Right atrium auricular region (tissue), 2 donors: ENCODE measurements at places on chromosomes 5 and 9.

GRCh38 chr5:995318-995717, 13.3 kb upstream of the NKD2 start:
- peak; percentile 55 for DNase-seq

GRCh38 chr9:72977670-72978069, 24.8 kb upstream of the ALDH1A1 start:
- no peak for DNase-seq

- DNase-seq, result no peak
Observed at GRCh38 chr5:168227973-168228615, 63.4 kb upstream of the WWC1 start.

- no peak for DNase-seq
Observed at GRCh38 chr5:103041071-103041676, 78.8 kb downstream of the GIN1 start.

DNA sequence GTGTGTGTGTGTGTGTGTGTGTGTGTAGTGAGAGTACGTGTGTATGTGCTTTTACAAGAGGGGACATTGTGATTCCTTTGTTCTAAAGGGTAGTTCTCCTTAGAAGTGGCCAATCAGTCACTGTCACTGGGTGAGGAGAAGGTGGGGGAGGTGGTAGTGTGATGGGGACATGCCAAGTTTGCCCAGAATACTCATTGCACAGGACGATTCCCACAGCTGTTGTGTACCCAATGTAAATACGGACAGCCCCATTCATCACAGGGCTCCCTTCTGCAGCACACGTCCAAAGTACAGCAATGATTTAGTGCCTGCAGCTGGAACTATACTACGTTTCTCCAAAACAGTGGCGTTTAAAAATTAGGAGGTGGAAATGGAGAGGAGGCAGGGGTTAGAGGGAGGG, 287.8 kb downstream of the TLR4 start:
- DNase-seq, result no peak

- DNase-seq, result no peak
Observed at GRCh38 chr9:8133606-8134005, 334.0 kb upstream of the DMAC1 start.

DNA sequence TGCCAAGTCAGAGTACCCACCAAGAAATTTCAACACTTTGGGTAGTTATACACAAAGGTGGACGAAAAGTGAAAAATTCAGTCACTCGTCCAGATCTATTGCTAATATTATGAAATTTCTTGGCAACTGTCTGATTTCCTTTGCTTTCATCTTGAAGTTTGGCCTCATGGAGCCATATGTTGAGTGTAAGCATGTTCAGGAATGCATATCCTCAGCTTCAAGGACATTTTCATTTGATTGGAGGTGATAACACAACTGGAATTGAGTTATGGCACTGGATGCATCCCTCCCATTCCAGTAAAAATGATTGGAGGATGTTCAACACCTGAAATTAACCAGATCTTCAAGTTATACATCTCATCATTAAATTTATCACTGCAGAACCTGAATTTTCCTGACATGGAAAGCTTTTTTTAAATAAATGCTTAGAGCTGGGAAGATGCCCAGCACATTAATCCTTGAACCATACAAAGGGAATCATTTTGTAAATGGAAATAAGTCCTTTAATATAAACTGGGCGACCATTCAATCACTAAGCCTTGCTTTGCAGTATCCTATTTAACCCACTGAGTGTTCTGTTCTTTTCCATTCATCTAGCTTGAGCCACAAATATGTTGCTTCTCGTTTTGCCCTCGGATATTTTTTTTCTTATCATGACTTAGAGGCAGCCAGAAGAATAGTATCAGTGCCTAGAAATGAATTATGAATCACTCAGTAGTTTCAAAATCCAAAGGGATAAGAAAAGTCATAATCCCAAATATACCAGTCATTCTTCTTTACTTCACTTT, 273.7 kb upstream of the PIK3R1 start:
- no peak for DNase-seq

GRCh38 chr5:15983392-15983791, 196.2 kb downstream of the MARCHF11 start:
- DNase-seq, result no peak

GRCh38 chr9:109064963-109065702, 51.8 kb upstream of the CTNNAL1 start:
- no peak for DNase-seq

DNA sequence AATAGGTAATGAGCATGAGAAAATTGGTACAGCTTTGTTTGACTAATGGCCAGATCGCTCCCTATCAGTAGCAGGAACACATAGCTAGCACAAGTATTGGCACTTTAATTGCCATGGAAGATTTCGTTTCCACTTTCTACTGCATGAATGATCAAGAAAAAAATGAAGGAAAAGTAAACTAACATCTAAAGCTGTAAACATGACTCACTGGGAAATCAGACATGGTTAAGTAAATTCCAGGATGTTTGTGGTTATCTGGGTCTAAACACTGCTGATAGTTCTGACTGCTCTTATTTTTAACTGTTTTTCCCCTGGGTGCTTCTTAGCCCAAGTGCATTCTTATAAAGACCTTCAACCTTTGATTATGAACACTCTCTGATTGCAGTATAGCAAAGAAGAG, 388.9 kb downstream of the NR2F1-AS1 start:
- DNase-seq, result no peak

GRCh38 chr5:132391247-132391646, 21.7 kb downstream of the SLC22A5 start:
- no peak for DNase-seq

DNA sequence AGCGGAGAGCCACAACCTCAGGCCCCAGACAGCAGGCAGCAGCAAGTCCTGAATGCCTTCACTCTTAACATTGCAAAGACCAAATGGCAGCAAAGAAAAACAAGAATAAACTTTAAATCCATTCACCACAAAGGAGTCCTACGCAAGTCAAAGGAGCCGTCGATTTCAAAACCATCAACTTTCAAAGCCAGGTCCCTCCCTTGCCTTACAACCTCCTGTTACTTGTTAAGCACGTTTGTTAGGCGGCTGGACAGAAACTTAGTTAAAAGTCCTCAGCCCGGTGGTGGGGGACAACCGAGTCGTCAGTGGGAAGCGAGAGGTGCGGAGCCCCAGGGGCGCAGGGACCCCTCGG, 938 bp downstream of the LPAR1 start:
- DNase-seq, result peak; percentile 60

GRCh38 chr5:116229131-116229689, 144.4 kb downstream of the COMMD10 start:
- no peak for DNase-seq
